ENCODE measurements at places on chromosomes 7 and 10. TPM values are rescaled to one million over a fixed set of nuclear protein-coding genes. Genes with fewer than 3 reads are reported as not detected.

GRCh38 chr7:25881317-25882037 is 270.5 kb upstream of the NFE2L3 start:
- H3K27me3 ChIP-seq, result no peaks in the 10 kb centered on the region
- H3K27ac ChIP-seq, result no peak overlapping the region
- H3K4me3 ChIP-seq, result no peak overlapping the region
- H3K4me1 ChIP-seq, result no peaks in the 10 kb centered on the region

- H3K36me3 ChIP-seq, result no peaks in the 10 kb centered on the region
- H3K4me1 ChIP-seq, result peaks cover 34% of the 10 kb centered on the region
- no peak overlapping the region for H3K27ac ChIP-seq
- H3K27me3 ChIP-seq, result no peaks in the 10 kb centered on the region
- no peak for DNase-seq
Measured at GRCh38 chr10:35495521-35496119, 109.5 kb upstream of the GJD4 start.

- no peak for DNase-seq
- no peaks in the 10 kb centered on the region for H3K27me3 ChIP-seq
- H3K27ac ChIP-seq, result no peak overlapping the region
Measured at GRCh38 chr7:18693406-18693805, 197.9 kb downstream of the HDAC9 start.

- no peaks in the 10 kb centered on the region for H3K4me1 ChIP-seq
- H3K36me3 ChIP-seq, result no peaks in the 10 kb centered on the region
- H3K27me3 ChIP-seq, result no peaks in the 10 kb centered on the region
- peak; percentile 55 for DNase-seq
Measured at GRCh38 chr10:47111329-47111862, 188.6 kb upstream of the GDF10 start.

GRCh38 chr7:6647080-6647479 is 10.0 kb downstream of the ZNF316 start:
- H3K27me3 ChIP-seq, result no peaks in the 10 kb centered on the region
- H3K27ac ChIP-seq, result no peak overlapping the region
- peaks cover 33% of the 10 kb centered on the region for H3K36me3 ChIP-seq
- no peak overlapping the region for H3K4me3 ChIP-seq
- no peak for DNase-seq

The CPED1 gene
- 32.8 TPM for total RNA-seq

The PTF1A gene
- total RNA-seq, result not detected

The ZNF365 gene
- total RNA-seq, result 2.5 TPM

The ST7 gene
- 16.9 TPM for total RNA-seq

The ADCY1 gene
- total RNA-seq, result 1.2 TPM

The CCDC126 gene
- total RNA-seq, result 14.6 TPM

DNA sequence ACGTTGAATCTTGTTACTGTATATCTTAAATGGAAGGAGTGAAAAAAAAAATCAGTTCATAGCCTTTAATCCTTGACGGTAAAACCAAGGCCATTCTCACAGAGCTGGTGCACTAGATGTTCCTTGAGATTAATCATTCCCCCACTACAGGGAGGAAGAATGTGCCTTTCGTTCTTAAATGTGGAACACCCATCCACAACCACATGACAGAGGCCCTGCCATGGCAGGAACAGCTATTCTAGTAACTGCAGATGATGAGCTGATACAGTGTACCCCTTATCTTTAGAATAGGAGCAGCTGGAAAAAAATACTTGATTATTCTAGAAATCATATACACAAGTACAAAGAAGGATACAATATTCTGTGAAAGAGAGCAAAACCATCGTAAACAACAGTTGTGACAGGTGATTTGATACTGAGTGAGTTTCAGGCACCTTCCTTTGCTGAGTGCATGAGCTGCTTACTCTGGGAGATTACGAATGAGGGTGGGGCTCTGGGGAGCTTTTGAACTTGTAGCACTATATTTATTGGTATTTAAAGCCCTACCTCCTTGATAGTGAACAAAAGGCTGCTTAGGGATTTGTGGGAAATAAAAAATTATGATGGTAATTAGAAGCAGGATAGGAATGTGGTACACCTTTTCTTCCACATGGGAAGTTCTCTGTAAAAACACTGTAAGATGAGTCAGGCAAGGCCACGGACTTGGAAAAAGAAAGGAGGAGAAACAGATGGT is 244.4 kb upstream of the SLC26A5 start:
- H3K27ac ChIP-seq, result no peak overlapping the region
- no peak overlapping the region for H3K4me3 ChIP-seq
- DNase-seq, result no peak
- H3K36me3 ChIP-seq, result no peaks in the 10 kb centered on the region
- no peaks in the 10 kb centered on the region for H3K27me3 ChIP-seq
- H3K4me1 ChIP-seq, result no peaks in the 10 kb centered on the region

- no peak overlapping the region for H3K4me3 ChIP-seq
- peaks cover 80% of the 10 kb centered on the region for H3K4me1 ChIP-seq
- DNase-seq, result no peak
- H3K27ac ChIP-seq, result peak overlapping the region; percentile 91
Measured at GRCh38 chr10:79392020-79392398, 44.7 kb downstream of the PPIF start.

GRCh38 chr10:77247031-77247990 is 390.3 kb downstream of the KCNMA1 start:
- peak overlapping the region; percentile 83 for H3K27ac ChIP-seq
- no peak overlapping the region for H3K4me3 ChIP-seq
- H3K36me3 ChIP-seq, result no peaks in the 10 kb centered on the region
- peaks cover 98% of the 10 kb centered on the region for H3K4me1 ChIP-seq
- H3K27me3 ChIP-seq, result no peaks in the 10 kb centered on the region

The PRF1 gene
- 1.2 TPM for total RNA-seq

- H3K27me3 ChIP-seq, result no peaks in the 10 kb centered on the region
- H3K4me3 ChIP-seq, result no peak overlapping the region
- DNase-seq, result no peak
- H3K4me1 ChIP-seq, result peaks cover 10% of the 10 kb centered on the region
- peaks cover 7% of the 10 kb centered on the region for H3K36me3 ChIP-seq
Measured at GRCh38 chr10:48336978-48337599, 30.6 kb downstream of the MAPK8 start.

- no peaks in the 10 kb centered on the region for H3K27me3 ChIP-seq
- H3K4me1 ChIP-seq, result no peaks in the 10 kb centered on the region
- no peak overlapping the region for H3K27ac ChIP-seq
- no peak overlapping the region for H3K4me3 ChIP-seq
- no peaks in the 10 kb centered on the region for H3K36me3 ChIP-seq
Measured at GRCh38 chr7:155017834-155018233, 14.9 kb upstream of the PAXIP1 start.

DNA sequence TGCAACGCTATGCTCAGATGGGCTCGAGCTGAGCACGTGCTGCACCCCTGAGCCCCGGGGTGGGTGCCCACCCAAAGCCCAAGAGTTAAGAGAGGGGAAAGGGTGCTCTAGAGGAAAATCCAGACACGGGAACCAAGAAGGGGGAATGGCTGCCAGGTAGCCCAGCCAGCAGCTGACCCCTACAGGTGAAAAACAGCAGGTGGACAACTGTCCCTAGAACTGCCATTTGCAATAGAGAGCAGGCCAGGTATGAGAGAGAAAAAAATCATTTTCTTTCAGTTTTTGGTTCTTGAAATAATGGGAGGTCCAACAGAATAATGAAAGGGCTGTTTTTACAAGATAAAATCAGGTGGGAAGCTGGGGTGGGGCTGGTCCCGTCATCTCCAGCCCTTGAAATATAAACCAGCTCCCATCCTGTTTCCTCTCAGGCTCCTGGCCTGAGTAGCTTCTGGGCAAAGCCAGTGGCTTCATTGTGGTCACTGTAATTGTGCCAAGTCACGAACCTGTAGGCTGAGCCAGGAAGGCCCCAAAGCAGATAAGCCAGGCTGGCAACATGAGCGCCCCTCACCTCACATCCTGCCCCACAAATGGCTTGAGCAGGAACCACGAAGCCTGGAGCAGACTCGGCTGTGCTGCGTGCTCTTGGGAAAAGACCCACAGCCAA is 257.8 kb downstream of the SNX10 start:
- no peak overlapping the region for H3K27ac ChIP-seq
- H3K4me1 ChIP-seq, result no peaks in the 10 kb centered on the region
- H3K4me3 ChIP-seq, result no peak overlapping the region
- H3K36me3 ChIP-seq, result no peaks in the 10 kb centered on the region
- no peak for DNase-seq

GRCh38 chr7:133512560-133512959 is 259.7 kb downstream of the EXOC4 start:
- H3K4me3 ChIP-seq, result no peak overlapping the region
- H3K4me1 ChIP-seq, result no peaks in the 10 kb centered on the region
- H3K36me3 ChIP-seq, result no peaks in the 10 kb centered on the region
- H3K27ac ChIP-seq, result no peak overlapping the region

GRCh38 chr7:159049266-159050025 is 95.2 kb downstream of the VIPR2 start:
- H3K36me3 ChIP-seq, result no peaks in the 10 kb centered on the region
- peaks cover 6% of the 10 kb centered on the region for H3K27me3 ChIP-seq
- H3K27ac ChIP-seq, result no peak overlapping the region
- no peak overlapping the region for H3K4me3 ChIP-seq

DNA sequence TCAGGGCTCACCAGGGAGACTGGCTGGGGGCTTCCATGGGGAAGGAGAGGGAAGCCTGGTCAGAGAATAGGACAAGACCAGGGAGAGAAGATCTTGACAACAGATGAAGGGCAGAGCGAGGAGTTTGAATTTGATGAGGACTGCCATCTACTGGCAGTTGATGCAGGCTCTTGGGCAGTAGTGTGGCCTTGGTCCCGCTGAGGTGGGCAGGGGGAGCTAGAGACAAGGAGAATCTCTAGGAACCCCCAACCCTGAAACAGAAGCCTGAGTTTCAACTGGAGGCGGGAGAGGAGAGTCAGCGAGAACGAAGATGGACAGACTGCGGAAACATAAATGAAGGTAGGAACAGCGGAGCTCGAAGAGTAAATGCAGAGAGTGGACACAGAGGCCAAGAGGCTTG is 81.0 kb downstream of the PPP1R3C start:
- H3K4me3 ChIP-seq, result no peak overlapping the region
- H3K4me1 ChIP-seq, result peaks cover 6% of the 10 kb centered on the region
- H3K27me3 ChIP-seq, result no peaks in the 10 kb centered on the region
- no peak overlapping the region for H3K27ac ChIP-seq

DNA sequence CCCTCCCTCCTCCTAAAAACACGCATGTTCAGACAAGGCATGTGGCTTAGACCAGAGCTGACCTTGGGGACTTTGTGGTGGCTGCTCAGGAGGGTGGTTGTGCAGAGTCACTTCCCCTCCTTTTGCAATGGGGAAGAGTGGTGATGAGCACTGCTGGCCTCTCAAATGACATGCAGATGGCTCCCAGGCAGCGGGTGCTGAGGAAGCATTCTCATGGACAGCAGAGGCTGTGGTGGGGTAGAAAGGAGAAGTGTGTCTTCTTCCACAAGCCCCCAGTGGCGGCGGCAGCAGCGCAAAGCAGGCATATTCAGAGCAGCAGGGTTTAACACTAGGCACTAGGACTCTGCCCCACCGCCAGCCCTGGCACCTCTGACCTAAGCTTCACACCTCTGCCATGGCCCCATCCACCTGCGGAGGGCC is 105.9 kb upstream of the ANLN start:
- peaks cover 51% of the 10 kb centered on the region for H3K4me1 ChIP-seq
- DNase-seq, result no peak
- no peaks in the 10 kb centered on the region for H3K27me3 ChIP-seq

Data from esophagus muscularis mucosa (tissue), 4 donors.